Activated gamma-delta T cell treated with anti-CD3 and anti-CD28 coated beads, Interleukin-2, amount 50 U/mL, for 16 hours (primary cell): ENCODE measurements at places on chromosomes 5 and 9.

- DNase-seq: no peak
These were observed 158.3 kb upstream of the MAP3K1 start for GRCh38 chr5:56656846-56657726.

- no peak for DNase-seq
These were observed 40.0 kb upstream of the ADRB2 start for GRCh38 chr5:148786456-148786855.

DNA sequence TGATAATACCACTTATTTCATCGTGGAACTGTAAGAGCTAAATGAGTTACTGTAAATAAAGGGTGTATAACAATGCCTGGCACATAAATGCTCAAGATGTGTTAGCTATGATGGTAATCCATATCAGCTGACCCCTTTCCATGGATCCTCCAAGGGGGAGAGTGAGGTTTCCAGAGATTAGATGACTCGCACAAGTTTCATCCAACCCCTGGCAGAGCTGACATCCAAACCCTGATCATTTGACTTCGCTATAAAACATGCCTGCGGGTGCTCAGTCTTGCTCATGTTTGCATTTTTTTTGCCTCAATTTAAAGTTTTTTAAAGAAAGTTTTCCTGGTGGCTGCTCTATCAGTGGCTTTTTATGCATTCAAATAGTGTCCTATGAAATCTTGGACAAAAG is 145.7 kb upstream of the SMIM23 start:
- DNase-seq: no peak

GRCh38 chr9:6441269-6441668 is 28.3 kb downstream of the UHRF2 start:
- no peak for DNase-seq

DNA sequence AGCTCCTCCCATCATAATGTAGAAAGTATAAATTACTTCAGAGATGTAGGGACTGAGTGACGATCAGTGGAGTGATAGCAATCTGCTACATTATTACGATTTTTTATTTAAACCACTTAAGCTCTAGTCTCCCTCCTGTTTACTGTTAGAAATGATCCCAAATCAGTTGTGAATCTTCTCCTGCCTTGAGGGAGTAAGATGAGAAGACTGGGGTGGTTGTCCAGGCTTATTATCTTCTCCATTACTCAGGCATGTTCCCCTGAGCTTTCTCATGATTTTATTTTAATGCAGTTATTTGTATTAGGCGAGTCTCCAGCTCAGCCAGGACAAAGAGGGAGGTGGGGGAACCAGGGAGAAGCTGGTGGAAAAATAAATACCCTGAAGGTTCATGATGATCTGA is 48.2 kb upstream of the CTNNA1 start:
- DNase-seq: no peak

- DNase-seq: peak; percentile 24
These were observed 2.5 kb downstream of the TLE1 start for GRCh38 chr9:81686614-81687520.

DNA sequence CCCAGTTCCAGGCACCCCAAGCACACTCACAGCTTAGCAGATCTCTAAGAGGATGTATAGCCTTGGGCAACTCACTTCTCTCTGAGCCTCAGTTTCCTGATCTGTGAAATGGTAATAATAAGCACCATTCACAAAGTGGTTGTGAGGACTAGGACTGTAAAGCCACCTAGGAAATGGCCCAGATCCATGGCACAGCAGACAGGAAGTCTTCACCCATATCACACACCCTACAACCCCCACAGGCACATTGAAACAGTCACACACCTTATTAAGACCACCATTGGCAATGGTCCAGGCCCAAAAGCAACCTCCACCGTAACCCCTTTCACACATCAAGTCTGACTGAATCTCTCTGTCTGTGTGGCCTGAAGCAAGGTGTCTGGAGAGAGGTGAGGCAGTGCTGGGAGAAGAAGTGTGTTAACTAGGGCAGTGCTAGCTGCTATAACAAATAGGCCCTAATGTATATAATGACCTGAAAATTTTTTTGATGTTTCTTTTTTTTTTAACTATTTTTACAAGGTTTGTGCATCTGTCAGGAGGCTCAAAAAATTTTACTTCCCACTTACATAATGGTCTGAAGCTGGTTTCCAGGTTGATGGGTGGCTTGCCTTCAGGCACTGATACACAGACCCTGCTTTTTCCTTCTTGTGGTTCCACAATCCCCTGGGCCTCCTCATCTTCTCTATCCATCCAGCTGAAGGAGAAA is 2.4 kb upstream of the RGS14 start:
- no peak for DNase-seq

DNA sequence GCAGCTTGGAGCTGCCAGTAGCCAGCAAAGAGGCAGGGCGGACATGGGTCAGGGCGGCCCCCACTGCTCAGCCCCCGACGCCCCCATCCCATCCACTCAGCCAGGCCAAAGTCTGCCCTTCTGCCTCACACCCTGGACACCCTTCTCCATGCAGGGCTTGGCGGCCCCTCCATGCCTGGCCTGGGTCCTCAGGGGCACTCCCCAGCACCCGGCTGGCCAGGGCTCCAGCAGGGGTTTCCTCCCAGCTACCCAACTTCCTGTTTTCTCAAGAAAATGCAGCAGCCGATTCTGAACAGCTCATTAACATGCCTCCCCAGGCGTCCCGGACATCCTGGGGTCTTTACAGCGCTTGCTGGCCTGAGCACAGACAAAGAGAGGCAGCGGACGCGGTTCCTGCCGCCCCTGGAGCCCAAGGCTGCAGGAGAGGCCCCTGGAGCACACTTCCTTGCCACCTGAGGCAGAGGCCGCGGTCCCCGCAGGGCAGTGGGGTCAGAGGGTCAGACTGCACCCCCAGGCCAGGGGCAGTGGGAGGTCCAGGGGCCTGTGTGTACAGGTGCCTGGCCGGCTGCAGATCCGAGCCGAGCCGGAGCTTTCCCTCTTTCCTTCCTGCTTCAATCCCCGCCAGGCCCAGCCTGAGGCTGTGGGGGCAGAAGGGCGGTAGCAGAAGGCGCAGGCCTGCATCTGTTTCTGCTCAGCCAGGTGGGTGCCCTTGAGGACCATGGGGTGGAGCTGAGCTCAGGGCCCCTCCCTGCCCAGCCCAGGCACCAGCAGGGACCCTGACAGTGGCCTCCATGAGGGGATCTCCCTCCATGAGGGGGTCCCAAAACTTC is 18.7 kb upstream of the NRARP start:
- DNase-seq: no peak

DNA sequence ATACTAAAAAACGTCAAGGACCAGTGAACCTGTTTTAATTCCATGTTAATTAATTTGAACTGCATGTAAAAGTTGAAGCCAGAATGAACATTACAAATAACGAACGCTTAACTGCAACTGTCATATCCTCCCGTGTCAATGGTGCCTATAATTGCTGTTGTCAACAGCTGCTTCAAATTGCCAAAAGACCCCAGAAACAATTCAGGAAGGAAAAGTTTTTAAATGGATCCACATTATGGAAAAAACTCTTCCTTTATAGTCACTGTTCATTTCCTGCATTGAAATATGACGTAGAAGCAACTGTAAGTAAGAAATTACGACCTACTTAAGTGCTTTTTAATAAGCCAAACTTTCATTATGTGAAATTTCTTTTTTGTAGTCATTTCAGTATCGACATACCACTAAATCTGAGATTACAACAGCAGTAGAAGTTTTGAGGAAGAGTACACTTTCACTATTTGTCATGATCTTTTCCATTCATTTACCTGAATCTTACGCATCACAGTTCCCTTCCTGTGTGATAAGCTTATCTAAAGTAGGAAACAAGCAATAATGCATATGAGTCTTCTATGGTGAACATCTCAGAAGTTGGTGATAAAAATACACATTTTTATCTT is 37.8 kb downstream of the MEF2C start:
- no peak for DNase-seq
